ENCODE measurements at places on chromosomes 4 and X. TPM values are rescaled to one million over a fixed set of nuclear protein-coding genes. Genes with fewer than 3 reads are reported as not detected.

The TASL gene
- total RNA-seq, result 10.5 TPM

The MAGED4B gene
- 9.2 TPM for total RNA-seq

GRCh38 chrX:136761421-136761820 is 19.3 kb downstream of the ARHGEF6 start:
- no peak overlapping the region for H3K4me3 ChIP-seq
- H3K36me3 ChIP-seq, result no peaks in the 10 kb centered on the region
- H3K27ac ChIP-seq, result peak overlapping the region; percentile 55
- no peaks in the 10 kb centered on the region for H3K27me3 ChIP-seq
- peaks cover 25% of the 10 kb centered on the region for H3K4me1 ChIP-seq

GRCh38 chrX:110477593-110478228 is 119.1 kb downstream of the RTL9 start:
- no peak for DNase-seq
- no peak overlapping the region for H3K4me3 ChIP-seq
- H3K27me3 ChIP-seq, result peaks cover 3% of the 10 kb centered on the region
- H3K4me1 ChIP-seq, result no peaks in the 10 kb centered on the region

GRCh38 chr4:10161840-10162239 is 45.2 kb upstream of the WDR1 start:
- no peaks in the 10 kb centered on the region for H3K36me3 ChIP-seq
- DNase-seq, result no peak
- H3K27me3 ChIP-seq, result no peaks in the 10 kb centered on the region
- no peaks in the 10 kb centered on the region for H3K4me1 ChIP-seq

DNA sequence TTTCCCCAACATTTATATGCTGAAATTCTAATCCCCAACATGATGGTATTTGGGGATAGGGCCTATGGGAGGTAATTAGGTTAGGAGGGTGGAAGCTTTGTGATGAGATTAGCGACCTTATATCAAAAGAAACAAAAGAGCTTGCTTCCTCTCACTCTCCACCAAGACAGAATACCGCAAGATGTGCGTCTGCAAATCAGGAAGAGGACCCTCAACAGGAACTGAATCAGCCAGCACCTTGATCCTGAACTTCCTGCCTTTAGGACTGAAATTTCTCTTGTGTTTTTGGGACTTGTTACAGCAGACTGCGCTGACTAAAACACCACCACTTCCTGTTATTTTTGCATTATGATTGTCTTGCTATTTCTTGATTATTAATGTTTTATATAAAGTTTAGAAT is 1889.4 kb downstream of the C4orf33 start:
- H3K4me3 ChIP-seq, result no peak overlapping the region
- no peaks in the 10 kb centered on the region for H3K27me3 ChIP-seq
- no peaks in the 10 kb centered on the region for H3K36me3 ChIP-seq
- H3K4me1 ChIP-seq, result no peaks in the 10 kb centered on the region
- H3K27ac ChIP-seq, result no peak overlapping the region
- DNase-seq, result no peak

DNA sequence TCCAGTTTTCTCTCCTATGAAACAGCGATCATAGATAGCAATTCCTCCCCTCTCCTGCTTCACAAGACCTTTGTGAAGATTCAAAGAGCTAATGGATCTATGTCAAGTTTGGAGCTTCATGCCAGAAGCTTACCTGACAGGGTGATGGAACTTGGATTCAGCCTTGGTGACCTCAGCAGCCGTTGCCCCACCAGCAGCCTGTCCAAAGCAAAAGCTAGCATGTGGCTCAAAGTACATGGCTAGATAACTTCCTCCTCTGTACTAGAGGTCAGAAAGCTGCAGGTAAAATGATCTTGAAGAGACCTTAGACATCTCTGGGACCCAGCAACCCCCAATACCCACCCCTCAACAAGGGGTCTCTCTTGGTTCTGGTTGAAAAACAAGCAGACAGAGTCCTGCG is 1.8 kb downstream of the RIPPLY1 start:
- no peaks in the 10 kb centered on the region for H3K36me3 ChIP-seq
- H3K4me1 ChIP-seq, result no peaks in the 10 kb centered on the region
- no peak overlapping the region for H3K4me3 ChIP-seq

- H3K4me1 ChIP-seq, result peaks cover 12% of the 10 kb centered on the region
- DNase-seq, result no peak
- no peak overlapping the region for H3K4me3 ChIP-seq
- no peak overlapping the region for H3K27ac ChIP-seq
- H3K27me3 ChIP-seq, result no peaks in the 10 kb centered on the region
- H3K36me3 ChIP-seq, result peaks cover 55% of the 10 kb centered on the region
These were observed 5.3 kb downstream of the MPC1L start for GRCh38 chrX:40628506-40628905.

DNA sequence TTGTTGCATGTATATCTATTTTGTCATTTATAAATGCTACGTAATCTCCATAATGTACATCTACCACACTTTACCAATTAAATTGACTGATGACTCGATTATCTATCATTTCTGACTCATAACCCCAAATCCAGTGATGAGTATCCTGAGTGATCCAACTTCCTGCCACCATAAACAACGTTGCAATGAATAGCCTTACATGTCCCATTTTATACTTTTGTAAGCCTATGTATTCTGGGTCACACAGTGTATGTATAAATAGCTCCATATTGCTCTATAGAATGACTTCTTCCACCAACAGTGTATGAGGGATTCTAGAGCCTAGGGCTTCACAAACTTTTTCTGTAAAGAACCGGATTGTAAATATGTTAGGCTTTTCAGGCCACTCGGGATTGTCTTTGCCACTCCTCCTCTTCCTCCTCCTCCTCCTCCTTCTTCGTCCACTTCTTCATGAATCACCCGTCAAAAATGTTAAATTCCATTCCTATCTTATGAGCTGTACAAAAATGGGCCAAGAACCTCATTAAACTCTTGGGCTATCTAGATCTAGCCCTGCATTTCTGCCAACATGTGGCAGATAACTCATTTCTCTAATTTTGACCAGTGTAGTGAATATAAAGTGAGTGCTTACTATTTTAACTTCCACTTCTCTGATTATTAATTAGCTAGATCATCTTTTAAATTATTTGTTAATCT is 672.2 kb upstream of the AMOT start:
- no peak for DNase-seq
- no peak overlapping the region for H3K4me3 ChIP-seq
- no peak overlapping the region for H3K27ac ChIP-seq
- no peaks in the 10 kb centered on the region for H3K36me3 ChIP-seq
- no peaks in the 10 kb centered on the region for H3K27me3 ChIP-seq
- no peaks in the 10 kb centered on the region for H3K4me1 ChIP-seq

DNA sequence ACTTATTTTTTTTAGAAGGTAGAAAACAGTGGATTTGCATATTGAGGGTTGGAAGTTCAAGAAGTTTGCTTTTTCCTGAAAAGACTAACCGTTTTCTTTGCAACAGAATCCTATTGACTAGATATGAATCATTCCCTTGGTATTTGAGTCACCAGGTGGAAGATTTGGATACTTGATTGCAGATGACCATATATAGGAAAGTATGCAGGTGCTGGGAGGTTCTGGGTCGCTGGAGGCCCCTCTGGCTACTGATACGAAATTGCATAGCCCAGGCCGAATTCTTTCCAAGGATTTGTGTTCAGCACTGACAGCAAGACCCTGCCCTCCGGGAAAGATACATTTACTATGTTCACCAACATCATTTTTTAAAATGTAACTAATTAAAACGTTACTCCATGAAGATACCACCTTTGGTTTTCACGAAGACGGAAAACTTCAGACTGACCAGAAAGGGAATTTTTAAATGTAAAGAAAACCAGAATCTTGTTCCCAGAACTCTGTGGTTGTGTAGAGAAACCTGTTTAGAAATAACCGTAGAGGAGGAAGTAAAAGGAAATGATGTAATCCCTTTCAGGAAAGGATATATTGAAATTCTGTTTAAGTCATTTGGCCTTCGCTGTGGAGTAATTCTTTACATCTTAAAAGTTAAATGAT is 946 bp downstream of the ANXA3 start:
- peaks cover 37% of the 10 kb centered on the region for H3K4me1 ChIP-seq
- no peaks in the 10 kb centered on the region for H3K36me3 ChIP-seq
- no peak for DNase-seq
- peak overlapping the region; percentile 83 for H3K27ac ChIP-seq
- no peaks in the 10 kb centered on the region for H3K27me3 ChIP-seq
- H3K4me3 ChIP-seq, result peak overlapping the region; percentile 79

- no peak for DNase-seq
- no peak overlapping the region for H3K27ac ChIP-seq
- no peaks in the 10 kb centered on the region for H3K4me1 ChIP-seq
- no peak overlapping the region for H3K4me3 ChIP-seq
These were observed 78.7 kb downstream of the LNX1 start for GRCh38 chr4:53512608-53513007.

All from spleen (tissue), 13 donors.